ENCODE measurements at places on chromosomes 1 and 21.

DNA sequence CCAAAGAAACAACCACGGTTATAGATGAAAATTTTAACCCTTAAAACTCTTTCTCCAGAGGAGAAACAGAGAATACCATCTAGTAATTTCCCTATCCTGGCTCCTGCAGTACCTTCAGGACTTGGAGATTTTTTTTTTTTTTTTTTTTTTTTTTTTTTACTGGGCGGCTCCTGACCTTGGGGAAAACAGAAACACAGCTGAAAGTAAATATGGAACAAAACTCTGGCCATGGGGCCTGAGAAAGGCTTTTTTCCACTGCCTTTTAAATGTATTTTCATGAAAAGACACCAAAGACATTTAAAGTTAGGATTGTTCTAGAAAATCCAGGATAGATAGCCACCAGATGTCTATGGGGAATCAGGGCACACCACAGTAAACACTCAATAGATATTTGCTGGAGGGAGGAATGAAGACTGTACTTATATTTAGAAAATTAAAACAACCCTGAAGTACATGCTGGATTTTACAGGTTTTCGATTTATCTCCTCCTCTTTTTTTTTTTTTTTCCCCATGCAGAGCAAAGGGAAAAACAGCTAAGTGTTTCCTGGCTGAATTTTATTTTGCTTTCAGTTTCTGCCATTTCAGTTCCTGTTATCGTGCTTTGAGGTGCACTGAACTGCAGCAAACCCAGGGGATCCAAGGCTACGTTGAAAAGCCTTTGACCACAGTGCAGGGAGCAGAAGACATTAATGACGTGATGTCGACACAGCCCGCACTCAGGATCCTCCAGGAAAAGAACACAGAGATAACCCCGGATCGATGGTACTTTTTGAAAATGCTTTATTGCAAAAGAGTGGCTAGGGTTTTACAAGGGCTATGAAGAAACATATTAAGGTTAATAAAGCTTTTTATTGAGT lies 35.7 kb upstream of the CNN3 start:
- DNase-seq: no peak

DNA sequence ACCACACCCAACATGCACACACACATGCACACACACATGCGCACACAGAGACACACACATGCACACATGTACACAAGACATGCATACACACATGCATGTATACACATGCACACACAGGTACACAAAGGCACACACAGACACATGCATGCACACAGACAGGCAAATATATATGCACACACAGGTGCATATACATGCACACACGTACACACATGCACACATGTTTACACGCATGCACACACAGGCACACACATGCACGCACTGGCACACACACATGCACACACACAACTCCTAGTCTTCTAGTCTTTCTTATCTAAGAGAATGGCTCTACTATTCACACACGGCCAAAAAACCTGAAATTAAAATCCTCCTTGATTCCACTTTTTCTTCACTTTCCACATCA lies 222.7 kb upstream of the PLD5 start:
- DNase-seq: no peak

- DNase-seq: no peak
These were observed 45.5 kb downstream of the TRABD2B start for GRCh38 chr1:47951545-47952235.

DNA sequence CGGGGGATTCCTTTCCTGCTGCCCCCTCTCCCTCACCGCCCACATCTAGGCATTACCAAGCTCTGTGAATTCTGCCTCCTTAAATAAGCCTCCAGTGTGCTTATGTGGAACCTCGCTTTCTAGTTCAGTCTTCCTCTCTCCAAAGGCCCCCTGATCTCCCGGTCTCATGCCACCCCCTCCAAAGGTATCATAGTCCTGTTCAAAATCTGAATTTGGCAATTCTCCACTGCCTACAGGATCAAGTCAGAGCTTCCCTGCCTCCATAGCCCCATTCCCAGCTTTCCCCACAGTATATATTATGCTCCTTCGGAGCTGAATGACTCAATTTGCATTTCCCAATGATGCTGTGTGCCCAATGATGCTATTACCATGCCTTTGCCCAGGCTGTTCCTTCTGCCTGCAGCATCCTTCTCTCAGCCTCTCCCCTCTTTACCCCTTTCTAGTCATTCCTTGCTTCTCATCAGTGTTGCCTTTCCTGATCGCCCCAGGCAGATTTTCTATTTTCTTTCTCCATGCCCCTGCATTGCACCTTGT lies 1.7 kb downstream of the AZIN2 start:
- DNase-seq: no peak

- DNase-seq: no peak
These were observed 56.2 kb upstream of the LBR start for GRCh38 chr1:225483818-225484656.

Measured in cortex of kidney (tissue), 1 donor.